Kidney (tissue), 22 donors: ENCODE measurements at places on chromosomes 6 and 20. TPM values are rescaled to one million over a fixed set of nuclear protein-coding genes. Genes with fewer than 3 reads are reported as not detected.

GRCh38 chr6:34074064-34074742, 71.7 kb downstream of the GRM4 start:
- no peak for DNase-seq

DNA sequence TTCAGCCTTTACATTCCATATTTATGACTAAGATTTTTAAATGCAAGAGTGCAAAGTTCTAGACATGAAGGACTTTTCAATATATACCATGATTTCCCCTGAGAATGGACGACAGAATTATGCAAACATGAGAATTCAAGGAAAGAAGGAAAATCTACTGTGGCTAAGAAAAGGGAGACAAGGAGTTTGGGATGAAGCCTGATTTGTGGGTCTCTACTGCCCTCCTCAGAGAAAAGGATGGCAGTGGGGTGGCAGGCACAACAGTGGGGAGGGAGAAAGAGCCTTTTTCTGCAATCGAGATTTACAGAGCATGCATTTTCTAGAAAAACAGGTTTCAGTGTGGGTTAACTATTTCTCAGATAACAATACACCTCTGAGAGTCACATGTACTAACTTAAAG, 466.9 kb upstream of the NRSN1 start:
- DNase-seq = peak; percentile 63

DNA sequence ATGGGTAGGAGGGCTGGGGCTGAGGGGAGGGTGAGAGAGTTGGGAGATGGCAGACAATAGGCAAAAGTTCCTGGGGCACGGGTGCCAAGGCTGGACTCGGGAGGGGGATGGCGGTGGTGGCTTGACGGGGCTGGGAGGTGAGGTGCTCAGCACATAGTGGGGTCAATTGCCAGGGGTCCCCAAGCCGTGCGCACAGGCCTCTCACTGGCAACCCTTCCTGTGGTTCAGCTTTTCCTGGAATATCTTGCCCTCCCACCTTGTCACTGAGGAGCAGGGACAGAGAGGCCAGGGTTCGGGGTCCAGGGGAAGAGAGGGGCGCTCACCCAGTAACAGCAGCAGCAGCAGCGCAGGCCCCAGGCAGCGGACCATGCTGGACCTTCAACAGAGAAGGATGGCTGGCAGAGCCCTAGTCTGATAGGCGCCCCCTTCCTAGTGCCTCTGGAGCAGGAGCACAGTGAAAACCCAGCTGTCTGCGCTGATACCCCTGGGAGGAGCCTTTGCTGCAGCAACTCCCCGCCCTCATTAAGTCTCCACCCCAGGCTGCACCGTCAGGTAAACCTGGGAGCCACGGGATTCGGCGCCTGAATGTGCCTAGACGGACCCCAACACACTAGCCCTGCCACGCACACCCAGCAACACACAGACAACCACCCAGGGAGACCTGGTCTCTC, at the start of gene GFRA4:
Gene GFRA4 (minus strand): TSS at position 369 of the 671 bp plus-strand sequence. CDS start 0 bp downstream, at position 369.
- DNase-seq = peak; percentile 38

GRCh38 chr20:63156221-63156671, 59.7 kb downstream of the YTHDF1 start:
- DNase-seq = no peak

GRCh38 chr20:57991211-57991881, 237.1 kb downstream of the ANKRD60 start:
- DNase-seq = peak; percentile 69

GRCh38 chr6:41894366-41895299, 542 bp downstream of the USP49 start:
- DNase-seq = peak; percentile 23

DNA sequence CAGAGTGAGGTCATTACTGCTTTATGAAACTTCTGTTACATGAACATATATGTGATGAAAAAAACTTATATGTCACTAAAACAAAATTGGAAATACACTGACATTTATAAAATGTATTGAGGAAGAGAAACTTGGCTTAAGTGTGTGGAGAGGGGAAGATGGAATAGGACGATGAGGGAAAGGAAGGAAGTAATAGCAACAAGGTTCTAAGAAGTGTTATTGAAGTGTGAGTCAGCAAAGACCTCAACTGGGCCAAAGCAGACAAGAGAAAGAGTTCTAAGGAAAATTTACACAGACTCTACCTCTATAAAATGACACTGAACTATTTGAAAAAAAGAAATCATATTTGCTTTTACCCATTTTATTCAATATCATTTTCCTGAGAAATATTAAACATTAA, 38.3 kb downstream of the SNX3 start:
- DNase-seq = no peak

DNA sequence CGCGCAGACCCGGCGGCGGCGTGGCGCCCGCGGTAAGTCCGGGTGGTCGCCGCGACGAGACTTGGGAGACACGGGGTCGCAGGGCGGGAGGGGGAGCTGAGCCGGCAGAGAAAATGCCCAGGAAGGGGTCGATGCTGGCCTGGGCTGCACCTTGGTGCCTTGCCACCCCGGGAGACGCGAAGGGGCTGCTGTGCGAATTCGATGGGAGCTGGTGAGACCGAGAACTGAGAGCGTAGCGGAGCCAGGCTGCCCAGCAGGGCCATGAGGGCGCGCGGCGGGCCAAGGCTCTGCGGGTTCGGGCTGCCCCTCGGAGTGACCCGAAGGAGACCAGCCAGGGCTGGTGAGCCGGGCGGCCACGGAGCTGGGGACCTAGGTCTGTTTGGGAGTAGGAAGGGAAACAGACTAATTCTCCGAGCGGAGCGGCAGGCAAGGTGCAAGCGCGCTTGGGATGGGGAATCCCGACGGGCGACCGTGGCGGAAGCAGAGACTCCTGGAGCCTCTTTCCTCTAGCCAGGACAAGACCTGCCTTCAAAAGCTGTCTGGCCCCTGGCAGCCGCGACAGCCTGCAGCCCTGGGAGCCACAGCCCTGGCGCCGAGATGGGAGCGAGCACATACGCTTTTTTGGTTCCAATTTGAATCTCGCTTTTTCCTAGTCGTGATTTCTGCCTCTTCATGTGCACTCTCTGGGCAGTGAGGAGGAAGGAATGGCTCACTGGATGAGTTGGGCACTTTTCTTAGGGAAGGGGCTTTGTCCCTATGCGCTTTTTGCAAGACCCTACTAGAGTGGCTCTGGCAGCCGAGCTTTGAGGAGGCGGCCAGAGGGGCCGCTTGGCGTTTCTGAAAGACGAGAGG, 691 bp downstream of the SYNDIG1 start:
- DNase-seq = no peak

- no peak for DNase-seq
Observed at GRCh38 chr6:11868392-11868791, 89.8 kb upstream of the ADTRP start.

- DNase-seq = no peak
Observed at GRCh38 chr6:141956868-141957267, 175.9 kb upstream of the GJE1 start.

DNA sequence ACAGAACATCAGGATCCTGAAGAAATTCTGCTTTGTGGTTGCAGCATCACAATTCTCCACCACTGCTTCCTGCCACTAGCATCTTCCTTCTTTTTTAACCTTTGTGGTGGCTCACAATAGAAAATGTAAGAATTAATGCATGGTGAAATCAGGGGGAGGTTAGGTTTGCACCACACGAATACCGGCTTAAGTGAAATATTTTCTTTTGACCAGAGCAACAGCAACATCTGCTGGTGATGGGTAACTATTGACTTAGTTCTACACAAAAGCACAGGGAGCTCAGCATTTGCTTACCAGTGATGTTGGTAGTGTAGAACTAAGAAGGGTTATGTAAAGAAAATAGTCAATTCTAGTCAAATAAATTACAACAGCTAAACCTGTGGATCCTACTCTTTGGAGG, 280.5 kb downstream of the SYNE1 start:
- DNase-seq = peak; percentile 33

- no peak for DNase-seq
Observed at GRCh38 chr6:148831531-148831930, 84.7 kb downstream of the UST start.

- DNase-seq = no peak
Observed at GRCh38 chr6:87210979-87211378, 55.6 kb downstream of the ZNF292 start.

The BMP7 gene
- 1.6 TPM for total RNA-seq

The RRAGD gene
- 31.5 TPM for total RNA-seq

The FAM217A gene
- not detected for total RNA-seq

The SOBP gene
- 9.5 TPM for total RNA-seq

The ZNFX1 gene
- total RNA-seq = 44.0 TPM

The SCUBE3 gene
- total RNA-seq = 4.5 TPM

The CYP39A1 gene
- 6.0 TPM for total RNA-seq
